Effector CD4-positive, alpha-beta T cell (primary cell): ENCODE measurements at places on chromosomes 3 and 15.

- DNase-seq, result no peak
These were observed 38.0 kb downstream of the WNT7A start for GRCh38 chr3:13841826-13842225.

DNA sequence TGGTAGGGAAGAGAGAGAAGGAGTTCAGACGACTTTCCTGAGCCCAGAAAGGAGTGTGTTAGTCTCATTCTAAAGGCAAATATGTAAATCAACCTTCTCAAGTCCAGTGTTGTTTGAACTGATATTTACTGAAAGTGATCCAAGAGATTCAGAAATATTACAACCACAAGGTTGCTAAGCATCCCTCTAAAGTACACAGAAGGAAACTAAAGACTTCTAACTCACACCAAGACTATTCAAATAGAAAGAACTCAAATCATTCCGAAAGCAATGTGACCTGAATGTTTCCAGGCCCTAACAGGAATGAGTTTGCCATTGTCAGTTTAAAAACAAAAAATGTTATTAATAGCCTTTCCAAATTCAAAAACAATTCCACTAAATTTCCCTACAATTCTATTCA lies 56.9 kb upstream of the VGLL3 start:
- no peak for DNase-seq

GRCh38 chr15:72797338-72797689 lies 13.8 kb upstream of the ADPGK start:
- DNase-seq, result no peak

DNA sequence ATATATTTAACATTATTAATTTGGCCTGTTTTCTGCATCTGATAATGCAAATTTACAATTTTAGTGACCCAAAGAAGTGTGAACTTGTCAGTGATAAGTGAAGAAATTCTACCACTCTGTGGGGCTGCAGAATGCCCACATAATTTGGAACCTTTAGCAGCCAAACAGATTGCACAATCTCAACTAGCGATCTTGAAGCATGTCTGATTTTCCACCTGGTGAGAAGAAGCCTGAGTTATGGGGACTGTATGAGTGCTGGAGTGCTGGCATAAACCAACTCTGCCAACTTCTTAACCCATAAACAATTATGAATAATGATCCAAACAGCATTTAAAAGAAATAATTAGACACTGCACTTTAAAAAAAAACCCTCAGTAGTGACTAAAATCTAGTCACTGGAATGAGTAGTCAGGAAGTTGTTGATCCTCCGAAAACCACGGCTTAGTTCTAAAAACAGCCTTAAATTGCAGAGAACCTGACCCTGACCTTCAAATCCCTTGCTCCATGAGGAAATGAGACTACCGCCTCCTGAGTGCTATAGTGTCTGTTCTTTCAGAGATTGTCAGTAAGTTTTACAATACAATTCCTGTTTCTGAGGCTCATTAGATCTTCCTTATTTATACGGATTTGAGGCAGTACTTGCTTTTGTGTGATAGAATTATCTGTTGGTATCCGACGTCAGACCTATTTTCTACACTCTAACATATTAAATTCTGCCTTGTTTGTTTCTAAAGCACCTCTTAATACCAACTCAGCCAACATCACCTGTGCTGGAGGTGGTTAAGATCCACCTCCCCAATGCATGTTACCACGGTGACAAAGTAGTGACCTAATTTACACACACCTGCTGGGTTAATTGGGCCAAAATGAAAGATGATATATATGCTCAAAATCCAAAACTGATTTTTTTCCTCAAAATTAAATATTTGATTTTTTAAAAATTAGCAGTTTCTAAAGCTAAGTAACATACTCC lies 267.7 kb downstream of the ZBTB20 start:
- no peak for DNase-seq

DNA sequence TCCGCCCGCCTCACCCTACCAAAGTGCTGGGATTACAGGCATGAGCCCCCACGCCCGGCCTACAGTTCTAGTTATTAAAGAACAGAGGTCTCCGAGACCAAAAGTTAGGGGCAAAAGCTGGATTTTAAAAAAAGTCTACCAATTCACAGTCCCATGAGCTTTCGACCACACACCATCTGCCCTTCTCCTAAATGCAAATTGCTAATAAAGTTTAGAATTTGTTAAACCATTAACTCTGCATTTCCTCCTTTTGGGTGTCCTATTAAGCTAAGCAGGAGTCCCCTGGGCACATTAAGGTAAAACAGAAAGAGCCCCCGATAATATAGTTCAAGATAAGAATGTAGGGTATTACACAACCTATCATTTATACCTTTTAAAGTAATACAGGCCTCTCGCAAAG lies 322.7 kb downstream of the FOXP1 start:
- no peak for DNase-seq

DNA sequence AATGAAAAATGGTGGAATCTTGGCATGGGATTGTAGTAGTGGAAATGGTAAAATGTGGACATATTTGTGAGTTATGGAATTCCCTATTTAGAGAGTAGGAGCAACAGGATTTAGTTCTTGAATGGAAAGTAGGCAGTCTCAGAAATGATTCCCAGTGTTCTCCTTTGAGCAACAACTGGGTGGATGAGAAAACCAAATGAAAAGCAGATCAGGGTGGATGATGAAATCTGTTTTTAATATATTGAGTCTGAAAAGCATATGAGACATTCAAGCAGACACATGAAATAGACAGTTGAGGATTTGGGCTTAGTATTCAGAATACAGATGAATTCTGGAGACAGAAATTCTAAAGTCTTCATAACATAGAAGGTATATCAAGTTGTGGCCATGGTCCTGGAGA lies 451.3 kb downstream of the LPP start:
- no peak for DNase-seq

DNA sequence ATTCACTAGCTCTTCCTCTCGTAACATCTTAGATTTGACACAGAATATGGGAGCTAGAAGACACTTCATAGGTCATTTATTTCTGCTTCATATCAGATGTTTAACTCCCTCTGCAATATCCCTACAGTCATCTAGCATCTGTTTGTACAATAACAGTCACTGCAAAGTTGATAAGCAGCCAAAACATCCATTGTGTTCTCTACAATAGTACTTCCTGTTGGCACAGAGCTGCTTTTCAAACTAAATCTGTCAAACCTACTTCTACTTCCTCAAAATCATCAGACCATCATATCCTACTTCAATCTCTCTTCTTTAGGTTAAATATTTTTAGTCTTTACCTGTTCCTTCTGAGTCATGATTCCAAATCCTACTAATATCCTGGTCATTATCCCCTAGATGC lies 233.2 kb downstream of the FGF12 start:
- no peak for DNase-seq

DNA sequence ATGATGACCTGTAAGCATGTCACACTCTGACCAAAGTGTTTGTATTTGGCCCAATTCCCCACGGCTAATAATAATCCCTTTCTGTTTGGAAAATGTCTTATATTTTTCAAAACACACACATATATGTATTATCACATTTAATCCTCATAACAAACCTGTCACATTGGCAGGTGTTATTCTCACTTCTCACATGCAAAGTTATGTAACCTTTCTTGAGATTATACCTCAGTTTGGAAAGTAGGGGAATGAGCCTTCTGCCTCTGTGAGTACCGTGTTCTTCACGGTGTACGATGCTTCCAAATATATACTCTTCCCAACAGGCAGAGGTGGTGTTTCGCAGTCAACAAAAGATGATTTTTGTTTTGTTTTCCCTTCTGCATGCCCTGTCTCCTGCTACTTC lies 205.6 kb downstream of the TP63 start:
- no peak for DNase-seq

DNA sequence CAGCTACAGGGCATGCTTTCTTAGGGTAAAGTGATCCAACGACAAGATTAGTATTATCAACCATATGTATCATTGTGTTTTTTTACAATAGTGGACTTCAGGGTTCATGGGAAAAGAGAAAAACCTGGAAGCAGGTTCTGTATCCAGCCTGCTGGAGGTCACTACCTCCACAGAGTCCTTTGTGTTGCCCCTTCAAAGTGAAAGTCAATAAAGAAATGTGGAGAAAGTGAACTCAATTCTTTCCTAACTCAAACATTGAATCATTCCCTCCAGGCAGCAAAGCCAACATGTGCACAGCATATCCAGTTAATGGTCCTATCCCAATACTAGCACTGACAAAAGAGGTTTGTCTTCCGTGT lies 45.4 kb downstream of the FGF7 start:
- no peak for DNase-seq

DNA sequence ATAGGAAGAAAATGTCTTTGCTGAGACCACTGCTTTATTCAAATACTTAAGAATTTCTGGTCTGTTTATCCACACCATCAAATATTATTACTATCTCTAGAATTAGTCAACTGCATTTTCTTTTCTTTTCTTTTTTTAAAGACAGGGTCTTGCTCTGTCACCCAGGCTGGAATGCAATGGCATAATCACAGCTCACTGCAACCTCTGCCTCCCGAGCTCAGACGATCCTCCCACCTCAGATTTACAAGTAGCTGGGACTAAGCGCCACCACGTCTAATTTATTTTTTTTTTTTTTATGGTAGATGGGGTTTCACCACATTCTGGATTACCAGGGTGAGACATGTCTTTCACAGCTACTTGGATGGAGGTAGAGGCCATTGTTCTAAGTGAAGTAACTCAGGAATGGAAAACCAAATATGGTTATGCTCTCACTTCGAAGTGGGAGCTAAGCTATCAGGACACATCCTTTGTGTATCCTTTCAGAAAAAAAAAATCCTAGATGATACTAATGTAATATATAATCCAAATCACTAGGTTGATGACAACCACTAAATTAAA lies 52.8 kb downstream of the STAG1 start:
- DNase-seq, result no peak

DNA sequence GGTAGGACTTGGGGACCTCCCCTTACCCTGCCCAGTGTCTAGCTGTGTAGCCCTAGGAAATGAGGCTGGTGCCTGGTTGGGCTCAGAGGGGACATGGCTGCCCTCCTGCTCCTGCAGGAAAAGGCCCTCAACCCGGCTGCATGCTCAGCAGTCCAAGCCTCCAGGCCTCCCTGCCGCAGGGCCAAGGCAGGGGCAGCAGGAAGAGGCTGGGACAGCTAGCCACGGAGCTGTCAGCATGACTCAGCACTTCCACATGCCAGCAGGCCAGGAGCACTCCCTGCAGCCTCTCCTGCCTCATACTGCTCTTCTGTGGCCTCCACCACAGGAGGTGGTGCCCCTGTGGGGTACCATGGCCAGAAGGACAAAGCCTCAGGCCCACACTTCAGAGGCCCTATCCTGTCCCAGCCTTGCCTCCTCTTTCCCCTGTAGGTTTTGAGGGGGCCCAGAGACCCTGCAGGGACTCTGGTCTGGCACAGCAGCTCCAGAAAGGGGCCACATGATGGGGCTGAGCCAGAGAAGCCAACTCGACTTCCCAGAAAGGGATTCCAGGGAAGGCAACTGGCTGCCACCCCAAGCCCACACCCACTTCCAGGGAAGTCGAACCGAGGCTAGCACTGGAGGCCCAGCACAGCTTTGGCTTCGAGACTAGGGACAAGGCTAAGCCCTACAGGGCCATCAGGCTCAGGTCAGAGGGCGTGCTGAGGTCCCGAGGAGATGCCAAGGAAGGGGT lies 19.5 kb downstream of the TKT start:
- no peak for DNase-seq

GRCh38 chr3:34842706-34843480 lies 796.4 kb upstream of the ARPP21 start:
- DNase-seq, result no peak

GRCh38 chr3:182603501-182603900 lies 189.8 kb upstream of the ATP11B start:
- DNase-seq, result no peak

GRCh38 chr3:42020684-42021307 lies 58.9 kb upstream of the ULK4 start:
- DNase-seq, result no peak

GRCh38 chr15:101723874-101724674 lies at the start of gene TARS3:
TSS of gene TARS3 (minus strand) at chr15:101724473. CDS start at chr15:101724387, 86 bp downstream.
- peak; percentile 93 for DNase-seq

DNA sequence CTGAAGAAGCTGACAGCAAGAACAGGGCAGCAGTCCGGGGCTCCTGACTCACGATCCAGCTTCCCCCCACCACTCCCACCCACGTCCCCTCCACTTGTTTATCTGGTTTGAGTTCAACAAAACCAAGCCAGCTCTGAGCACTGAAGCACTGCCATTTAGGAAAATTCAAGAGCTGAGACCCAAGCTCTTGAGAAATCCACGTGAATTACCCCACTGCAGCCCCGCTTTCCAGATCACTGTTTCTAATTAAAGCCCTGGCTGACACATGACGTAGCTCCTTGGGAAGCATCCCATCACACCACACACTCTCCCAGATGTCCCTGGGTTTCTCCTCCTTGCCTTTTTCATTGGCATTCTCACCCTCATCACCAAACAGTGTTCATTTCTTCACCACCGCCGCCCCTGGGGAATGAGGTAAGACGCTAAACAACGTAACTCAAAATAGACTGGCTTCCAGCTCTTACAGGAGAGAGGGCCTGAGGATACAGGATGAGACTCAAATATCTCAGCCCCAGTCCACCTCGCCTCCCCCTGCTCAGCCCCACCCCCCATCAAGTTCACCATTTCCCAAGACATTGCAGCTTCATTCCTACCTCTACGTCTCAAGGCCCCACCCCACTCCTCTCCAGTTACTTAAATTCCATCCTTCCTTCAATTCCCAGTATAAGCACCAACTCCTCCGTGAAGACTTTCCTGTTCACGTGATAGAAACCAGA lies 95.4 kb downstream of the SRGAP3 start:
- no peak for DNase-seq

DNA sequence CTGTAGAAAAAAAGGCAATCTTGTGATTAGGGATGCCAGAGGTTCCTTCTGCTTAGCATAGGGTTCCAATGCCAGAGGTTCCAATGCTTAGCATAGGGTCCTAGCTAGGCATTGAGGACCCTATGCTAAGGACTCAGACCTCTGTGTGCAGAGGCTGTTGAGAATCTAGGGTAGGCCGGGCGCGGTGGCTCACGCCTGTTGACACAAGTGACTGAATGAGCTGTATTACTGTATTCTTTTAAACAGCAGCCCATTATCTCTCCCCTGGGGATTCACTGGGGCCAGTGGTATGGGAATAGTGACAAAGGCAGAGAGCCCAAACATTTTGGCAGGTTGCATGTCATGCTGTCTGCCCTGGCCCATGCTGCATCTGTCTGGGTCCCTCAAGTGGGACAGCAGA lies 16.2 kb downstream of the PAK6 start:
- DNase-seq, result no peak

DNA sequence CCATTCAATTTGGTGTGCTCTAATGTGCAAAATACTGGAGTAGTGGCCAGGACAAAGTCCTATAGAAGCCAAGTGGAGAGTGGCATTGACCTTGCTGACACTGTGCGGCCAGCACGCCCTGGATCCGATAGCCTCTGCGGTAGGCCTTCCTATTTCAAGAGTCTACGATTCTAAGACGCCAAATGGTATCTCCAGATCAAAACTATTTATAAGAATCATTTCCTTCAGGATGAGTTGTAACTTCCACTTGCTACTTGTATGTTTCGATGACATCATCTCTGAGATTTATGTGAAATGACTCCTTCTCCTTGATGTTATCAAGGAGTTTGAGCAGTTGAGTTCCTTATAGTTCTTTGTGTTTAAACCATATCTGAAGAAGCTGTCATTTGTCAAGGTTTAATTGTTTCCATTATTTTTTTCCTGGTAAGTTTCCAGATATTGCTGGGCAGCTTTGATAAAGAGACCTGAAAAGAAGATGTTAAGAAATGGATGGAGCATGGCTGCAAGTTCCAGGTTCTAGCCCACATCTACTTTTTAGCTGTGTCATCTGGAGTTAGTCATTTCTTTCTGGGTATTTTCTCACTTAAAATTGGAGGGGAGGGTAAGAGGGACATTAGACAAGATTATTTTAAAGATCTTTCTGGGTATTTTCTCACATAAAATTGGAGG lies 71.8 kb downstream of the TMEM44 start:
- no peak for DNase-seq

- no peak for DNase-seq
These were observed 14.1 kb upstream of the MYH15 start for GRCh38 chr3:108524537-108524936.
